ENCODE measurements at places on chromosomes 12 and 14. TPM values are rescaled to one million over a fixed set of nuclear protein-coding genes. Genes with fewer than 3 reads are reported as not detected.

DNA sequence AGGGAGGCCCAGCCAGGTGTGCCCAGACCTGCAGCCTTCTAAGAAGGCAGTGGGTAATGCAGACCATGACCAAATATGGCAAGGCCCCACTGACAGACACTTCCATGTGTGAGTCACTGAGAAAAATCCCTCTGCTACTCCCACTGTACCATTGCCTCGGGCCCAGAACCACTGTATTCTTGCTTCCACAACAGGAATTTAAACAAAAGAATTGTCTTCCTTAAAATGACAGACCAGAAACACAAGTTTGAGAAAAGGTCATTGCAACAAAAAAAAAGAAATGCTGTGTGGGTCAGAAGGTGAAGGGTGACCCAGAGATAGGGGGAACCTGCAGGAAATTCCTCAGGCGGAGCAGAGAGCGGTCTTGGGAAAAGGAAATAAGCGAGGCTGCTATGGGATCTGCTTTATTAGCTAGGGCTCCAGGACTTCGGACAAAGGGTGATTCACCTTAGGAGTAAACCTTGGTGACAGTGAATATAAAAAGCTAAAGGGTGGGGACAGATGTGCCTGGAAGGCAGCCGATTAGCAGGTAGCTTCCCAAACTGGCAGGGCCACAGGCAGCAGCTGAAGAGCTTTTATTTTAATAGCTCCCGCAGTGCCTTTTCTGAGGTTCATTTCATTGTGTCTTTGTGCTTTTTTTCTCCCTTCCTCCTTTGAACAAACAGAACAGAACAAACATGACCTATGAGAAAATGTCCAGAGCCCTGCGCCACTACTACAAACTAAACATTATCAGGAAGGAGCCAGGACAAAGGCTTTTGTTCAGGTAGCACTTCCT is 185.3 kb upstream of the BCL2L14 start:
- H3K36me3 ChIP-seq: peaks cover 68% of the 10 kb centered on the region
- peaks cover 25% of the 10 kb centered on the region for H3K4me1 ChIP-seq
- no peak for DNase-seq
- H3K27me3 ChIP-seq: no peaks in the 10 kb centered on the region
- no peak overlapping the region for H3K27ac ChIP-seq
- H3K4me3 ChIP-seq: no peak overlapping the region

The ZBTB42 gene
- total RNA-seq: 3.1 TPM

The FZD10 gene
- total RNA-seq: not detected

DNA sequence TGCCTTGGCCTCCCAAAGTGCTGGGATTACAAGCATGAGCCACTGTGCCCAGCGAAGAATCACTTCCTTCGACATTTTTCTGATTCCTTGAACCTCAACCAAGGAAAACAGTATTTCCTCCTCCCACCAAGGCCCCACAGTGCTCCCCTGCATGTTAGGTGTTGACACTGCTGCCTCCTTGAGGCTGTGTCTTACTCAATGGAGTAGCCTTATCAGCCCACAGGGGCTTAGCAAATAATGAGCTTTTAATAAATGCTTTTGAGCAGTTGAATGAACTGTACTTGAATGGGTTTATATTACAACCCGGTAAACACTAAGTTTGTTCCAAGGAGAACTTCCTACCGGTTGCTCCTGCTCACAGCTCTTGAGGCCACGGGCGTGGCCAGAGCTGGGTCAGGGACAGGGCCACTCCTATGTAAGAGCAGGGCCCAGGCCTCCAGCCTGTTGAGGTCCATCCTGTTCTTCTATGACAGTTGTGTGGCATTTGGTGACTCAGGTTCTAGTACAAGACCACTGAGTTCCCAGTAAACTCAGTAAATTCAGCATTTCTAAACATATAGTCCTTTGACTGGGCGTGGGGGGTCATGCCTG is 36.8 kb upstream of the TUBA1A start:
- no peaks in the 10 kb centered on the region for H3K36me3 ChIP-seq
- no peak for DNase-seq
- no peaks in the 10 kb centered on the region for H3K27me3 ChIP-seq
- H3K27ac ChIP-seq: no peak overlapping the region
- no peaks in the 10 kb centered on the region for H3K4me1 ChIP-seq

DNA sequence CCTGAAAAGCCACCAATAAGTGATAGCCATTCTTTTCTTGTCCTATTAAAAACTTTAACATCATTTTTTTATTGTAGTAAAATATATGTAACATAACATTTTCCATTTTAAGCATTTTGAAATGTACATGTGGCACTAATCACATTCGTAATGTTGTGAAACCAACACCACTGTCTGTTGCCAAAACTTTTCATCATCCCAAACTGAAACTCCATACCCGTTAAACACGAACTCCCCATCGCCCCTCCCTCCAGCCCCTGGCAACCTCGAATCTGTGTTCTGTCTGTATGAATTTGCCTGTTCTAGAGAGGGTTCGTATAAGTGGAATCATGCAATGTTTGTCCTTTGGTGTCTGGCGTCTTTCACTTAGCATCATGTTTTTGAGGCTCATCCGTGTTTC is 75.9 kb downstream of the CCDC92 start:
- no peaks in the 10 kb centered on the region for H3K36me3 ChIP-seq
- H3K27me3 ChIP-seq: peaks cover 9% of the 10 kb centered on the region
- no peak overlapping the region for H3K4me3 ChIP-seq
- peaks cover 4% of the 10 kb centered on the region for H3K4me1 ChIP-seq

GRCh38 chr12:13390381-13390861 is 193.9 kb downstream of the EMP1 start:
- no peak for DNase-seq
- H3K27ac ChIP-seq: no peak overlapping the region
- H3K4me3 ChIP-seq: no peak overlapping the region
- H3K36me3 ChIP-seq: no peaks in the 10 kb centered on the region

DNA sequence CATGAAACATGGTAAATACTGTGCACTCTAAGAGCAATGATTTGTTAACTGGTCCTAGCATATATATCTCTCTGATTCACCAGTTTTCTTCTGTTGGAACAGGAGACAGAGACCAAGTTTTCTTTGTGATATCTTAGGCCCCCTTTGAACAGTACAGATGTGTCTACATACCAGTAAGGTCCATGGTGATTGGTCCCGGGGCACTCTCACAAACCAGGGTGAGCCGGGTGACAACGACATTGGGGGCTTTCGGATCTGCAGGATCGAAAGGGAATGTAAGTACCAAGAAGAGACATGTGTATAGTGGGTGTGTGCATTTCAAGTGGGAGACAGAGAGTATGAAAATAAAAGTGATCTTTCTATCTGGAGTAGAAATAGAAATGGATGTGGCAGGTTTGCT is 11.3 kb upstream of the ERP27 start:
- peaks cover 91% of the 10 kb centered on the region for H3K4me1 ChIP-seq

DNA sequence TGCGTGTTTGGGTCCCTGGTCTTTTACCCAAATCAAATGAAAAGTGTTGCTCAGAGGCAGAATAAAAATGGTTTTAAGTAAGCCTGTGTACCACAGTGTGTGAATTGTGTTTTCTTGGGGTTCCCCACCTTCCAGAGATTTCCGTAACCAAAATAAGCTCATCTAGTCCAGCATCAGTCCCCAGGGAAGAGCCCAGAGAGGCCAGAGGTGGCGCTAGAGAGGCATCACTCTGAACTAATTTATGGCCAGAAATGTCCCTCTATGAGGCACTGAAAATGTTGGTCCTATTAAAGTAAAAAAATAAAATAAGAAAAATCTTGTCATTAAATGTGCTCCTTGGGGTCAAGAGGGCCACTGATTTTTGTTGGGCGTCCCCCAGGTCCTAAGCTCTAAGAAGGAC is 24.9 kb upstream of the PRKAB1 start:
- no peak for DNase-seq
- no peak overlapping the region for H3K27ac ChIP-seq
- no peaks in the 10 kb centered on the region for H3K4me1 ChIP-seq

DNA sequence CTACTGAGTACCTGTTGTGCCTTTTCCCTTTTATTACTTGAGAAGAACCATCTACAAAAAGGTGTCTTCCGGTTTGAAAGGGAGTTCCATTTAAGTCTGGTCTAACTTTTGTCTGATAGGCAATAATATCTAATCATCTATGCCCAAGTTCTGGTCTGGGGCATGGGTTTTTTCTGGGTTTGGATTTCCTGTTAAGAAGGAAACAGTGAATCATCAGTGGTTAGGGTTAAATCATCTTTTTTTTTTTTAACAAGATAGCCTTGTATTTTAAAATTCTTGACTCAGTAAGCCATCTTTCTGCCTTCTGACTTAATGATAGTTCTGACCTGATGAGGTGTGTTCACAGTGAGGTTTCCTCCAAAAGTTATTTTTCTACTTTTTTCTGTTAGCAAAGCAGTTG is 29.3 kb upstream of the CPNE8 start:
- peaks cover 4% of the 10 kb centered on the region for H3K27me3 ChIP-seq
- no peak overlapping the region for H3K27ac ChIP-seq
- no peak for DNase-seq
- H3K4me1 ChIP-seq: peaks cover 7% of the 10 kb centered on the region
- no peaks in the 10 kb centered on the region for H3K36me3 ChIP-seq

The POU6F1 gene
- total RNA-seq: 12.4 TPM

- DNase-seq: no peak
- no peak overlapping the region for H3K4me3 ChIP-seq
- H3K27me3 ChIP-seq: peaks cover 44% of the 10 kb centered on the region
These were observed 132.2 kb downstream of the ASCL4 start for GRCh38 chr12:107906707-107907106.

DNA sequence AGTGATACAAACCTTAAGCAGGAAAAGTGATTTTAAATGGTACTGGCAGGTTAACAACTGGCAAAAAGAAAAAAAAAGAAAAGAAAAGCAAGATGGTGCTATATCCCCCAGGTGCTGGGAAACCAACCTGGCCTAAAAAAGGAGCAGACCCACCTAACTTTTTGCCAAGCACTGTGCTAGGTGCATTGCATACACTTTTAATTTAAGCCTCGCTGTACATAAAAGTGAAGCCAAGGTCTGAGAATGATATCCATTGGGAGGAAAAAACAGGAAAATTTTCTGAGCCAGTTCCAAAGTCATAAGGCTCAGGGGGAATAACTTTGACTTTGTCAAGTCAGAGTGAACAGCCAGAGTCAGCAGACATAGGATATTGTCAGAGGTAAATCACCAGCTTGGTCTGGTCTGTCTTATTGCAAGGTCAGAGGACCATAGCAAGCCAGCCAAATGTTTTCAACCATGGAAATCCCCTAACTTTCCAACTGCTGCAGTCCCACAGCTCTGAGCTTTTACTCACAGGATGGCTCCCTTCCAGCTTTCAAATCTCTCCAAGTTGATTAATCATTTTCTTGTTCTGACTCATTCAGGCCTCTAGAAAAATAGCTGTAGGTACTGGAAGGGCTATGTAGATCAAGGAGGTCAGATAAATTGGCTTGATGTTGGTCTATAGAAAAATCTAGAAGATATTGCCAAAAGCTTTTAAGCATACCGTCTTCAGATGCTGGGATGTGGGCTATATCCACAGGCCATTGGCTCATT is 412.9 kb downstream of the RAD51B start:
- peak; percentile 64 for DNase-seq
- no peak overlapping the region for H3K4me3 ChIP-seq
- H3K27me3 ChIP-seq: no peaks in the 10 kb centered on the region

DNA sequence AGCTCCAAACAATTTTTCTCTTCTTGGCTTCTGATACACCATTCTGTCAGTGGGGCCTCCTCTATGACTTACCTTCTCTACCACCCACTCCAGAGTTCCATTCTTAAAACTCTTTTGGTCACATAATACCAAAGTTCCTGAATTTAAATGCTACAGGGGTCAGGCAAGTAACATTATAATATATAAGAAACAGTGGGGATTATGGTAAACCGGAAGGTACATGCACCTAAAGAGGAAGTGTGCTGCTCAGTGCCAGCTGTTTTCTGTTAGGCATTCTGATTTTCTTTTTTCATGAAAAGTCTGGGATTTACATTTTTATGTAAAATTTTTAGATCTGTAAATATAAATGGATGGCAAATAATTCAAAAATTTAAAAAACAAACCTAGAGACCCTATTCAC is 39.9 kb downstream of the SOS2 start:
- no peaks in the 10 kb centered on the region for H3K4me1 ChIP-seq
- H3K4me3 ChIP-seq: no peak overlapping the region
- H3K27ac ChIP-seq: no peak overlapping the region
- H3K27me3 ChIP-seq: no peaks in the 10 kb centered on the region
- no peaks in the 10 kb centered on the region for H3K36me3 ChIP-seq

The TSPAN19 gene
- not detected for total RNA-seq

DNA sequence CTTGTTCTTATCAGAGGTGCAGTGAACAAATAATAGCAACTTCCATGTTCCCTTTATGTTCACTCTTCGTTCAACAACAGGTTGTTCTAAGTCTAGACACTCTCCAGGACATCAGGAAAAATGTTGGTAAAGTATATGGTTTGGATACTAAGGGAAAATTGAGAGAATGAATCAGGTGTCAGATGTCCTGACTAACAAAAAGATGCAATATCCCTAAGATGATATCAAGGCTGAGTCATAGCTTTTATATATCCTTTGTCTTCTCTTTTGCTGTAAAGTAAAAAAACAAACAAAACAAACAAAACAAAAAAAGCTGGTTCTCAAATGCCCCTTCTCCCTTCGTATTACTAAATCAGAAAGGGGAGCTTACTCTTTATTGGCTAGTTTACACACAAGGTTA is 11.1 kb downstream of the GLIPR1L1 start:
- peaks cover 9% of the 10 kb centered on the region for H3K27me3 ChIP-seq
- no peaks in the 10 kb centered on the region for H3K36me3 ChIP-seq
- no peak for DNase-seq
- no peak overlapping the region for H3K4me3 ChIP-seq
- no peak overlapping the region for H3K27ac ChIP-seq
- H3K4me1 ChIP-seq: peaks cover 9% of the 10 kb centered on the region

GRCh38 chr14:100844082-100844408 is 18.1 kb downstream of the MEG3 start:
- H3K27me3 ChIP-seq: no peaks in the 10 kb centered on the region
- H3K27ac ChIP-seq: no peak overlapping the region
- no peak overlapping the region for H3K4me3 ChIP-seq
- no peaks in the 10 kb centered on the region for H3K36me3 ChIP-seq
- DNase-seq: no peak

The RNASE2 gene
- not detected for total RNA-seq

DNA sequence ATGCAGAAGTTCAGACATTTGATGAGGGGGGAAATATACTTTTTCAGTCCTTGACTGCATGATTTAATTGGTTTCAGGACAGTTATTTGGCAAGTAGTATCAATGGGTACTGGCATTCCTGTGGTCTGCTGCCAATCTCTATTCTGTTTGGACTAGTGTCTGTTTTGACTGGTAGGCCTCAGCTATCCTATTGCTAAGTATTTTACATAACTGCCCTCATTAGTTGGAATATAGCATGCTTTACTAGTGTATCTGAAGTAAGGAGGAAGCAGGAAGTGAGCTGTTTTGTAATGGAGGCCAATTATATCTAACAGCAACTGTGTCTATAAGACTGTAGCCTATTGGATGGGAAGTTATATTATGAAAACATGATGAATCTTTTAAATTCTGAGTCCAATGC is 104.3 kb downstream of the FLRT2 start:
- no peak overlapping the region for H3K4me3 ChIP-seq
- H3K36me3 ChIP-seq: no peaks in the 10 kb centered on the region
- no peaks in the 10 kb centered on the region for H3K27me3 ChIP-seq
- no peak for DNase-seq
- no peak overlapping the region for H3K27ac ChIP-seq

- H3K4me3 ChIP-seq: no peak overlapping the region
- no peak for DNase-seq
- no peaks in the 10 kb centered on the region for H3K27me3 ChIP-seq
- no peak overlapping the region for H3K27ac ChIP-seq
These were observed 210.4 kb upstream of the KRR1 start for GRCh38 chr12:75721796-75722195.
